ENCODE measurements at places on chromosomes 3 and 15. TPM values are rescaled to one million over a fixed set of nuclear protein-coding genes. Genes with fewer than 3 reads are reported as not detected.

DNA sequence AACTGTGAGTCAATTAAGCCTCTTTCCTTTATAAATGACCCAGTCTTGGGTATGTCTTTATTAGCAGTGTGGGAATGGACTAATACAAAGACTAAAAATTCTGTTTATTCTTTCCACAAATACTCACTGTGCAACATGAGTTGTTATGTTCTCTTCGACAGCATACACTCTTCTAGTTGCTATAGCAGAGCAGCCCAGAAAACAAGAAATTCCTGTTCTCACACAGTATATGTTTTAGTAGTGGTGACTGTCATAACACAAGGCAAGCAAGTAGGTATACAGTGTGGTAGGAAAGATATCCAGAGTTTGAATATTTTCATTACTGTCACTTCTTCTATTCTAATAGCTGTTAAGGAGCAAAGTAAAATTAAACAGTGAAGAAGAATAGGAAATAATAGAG, 453.3 kb downstream of the ROBO1 start:
- DNase-seq: no peak
- no peaks in the 10 kb centered on the region for H3K36me3 ChIP-seq
- H3K4me3 ChIP-seq: no peak overlapping the region
- no peaks in the 10 kb centered on the region for H3K4me1 ChIP-seq
- no peak overlapping the region for H3K27ac ChIP-seq

DNA sequence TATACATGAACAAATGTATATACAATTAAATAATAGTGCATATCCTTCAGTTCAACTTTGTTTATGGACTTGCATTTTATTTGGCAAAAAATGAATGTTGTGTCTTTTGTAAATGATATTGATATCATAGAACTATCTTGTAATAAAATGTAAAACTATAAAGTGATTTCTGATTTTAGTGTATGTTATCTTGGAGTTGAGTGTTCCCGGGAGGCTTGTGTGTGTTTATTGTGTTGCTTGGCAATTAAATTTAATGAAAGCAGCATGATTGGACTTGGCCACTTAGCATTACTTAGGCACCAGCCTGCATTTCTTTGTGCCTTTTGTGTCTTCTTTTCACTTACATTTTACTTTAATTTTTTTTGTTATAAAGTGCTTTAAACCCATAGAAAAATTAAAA, 10.6 kb downstream of the ARHGEF26 start:
- H3K27ac ChIP-seq: no peak overlapping the region
- no peak overlapping the region for H3K4me3 ChIP-seq
- H3K27me3 ChIP-seq: no peaks in the 10 kb centered on the region
- DNase-seq: no peak

TLR9 gene
- not detected for total RNA-seq

DNA sequence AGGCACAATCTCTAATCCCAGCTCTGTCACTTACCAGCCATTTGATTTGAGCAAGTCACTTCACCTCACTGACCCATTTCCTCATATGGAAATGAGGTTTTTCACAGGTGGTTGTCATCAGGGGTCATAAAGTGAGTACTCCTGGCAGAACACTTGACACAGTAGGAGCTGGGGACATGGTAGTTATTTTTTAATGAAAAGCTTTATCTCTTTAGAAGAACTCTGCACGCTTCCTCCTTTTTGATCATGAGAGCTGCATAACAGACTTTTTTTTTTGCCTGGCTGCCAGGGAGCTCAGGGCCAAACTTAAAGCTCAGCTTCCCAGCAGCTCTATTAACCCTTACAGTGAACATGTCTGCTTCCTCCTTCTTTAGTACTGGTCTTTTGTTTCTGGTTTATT, 8.4 kb downstream of the VWA5B2 start:
- no peaks in the 10 kb centered on the region for H3K36me3 ChIP-seq
- H3K27me3 ChIP-seq: no peaks in the 10 kb centered on the region
- no peak for DNase-seq
- H3K4me3 ChIP-seq: no peak overlapping the region
- H3K27ac ChIP-seq: no peak overlapping the region
- peaks cover 16% of the 10 kb centered on the region for H3K4me1 ChIP-seq

SETD5 gene
- total RNA-seq: 64.3 TPM

ZDHHC19 gene
- not detected for total RNA-seq

- no peak overlapping the region for H3K27ac ChIP-seq
- H3K4me1 ChIP-seq: no peaks in the 10 kb centered on the region
- no peaks in the 10 kb centered on the region for H3K36me3 ChIP-seq
- H3K27me3 ChIP-seq: no peaks in the 10 kb centered on the region
- DNase-seq: peak; percentile 62
Observed at GRCh38 chr3:57026944-57027343, 33.5 kb upstream of the SPATA12 start.

- no peaks in the 10 kb centered on the region for H3K27me3 ChIP-seq
- no peak for DNase-seq
- H3K27ac ChIP-seq: no peak overlapping the region
- H3K4me1 ChIP-seq: no peaks in the 10 kb centered on the region
- H3K36me3 ChIP-seq: no peaks in the 10 kb centered on the region
- no peak overlapping the region for H3K4me3 ChIP-seq
Observed at GRCh38 chr3:141863491-141863890, 13.0 kb upstream of the ATP1B3 start.

Measured in body of pancreas (tissue), 4 donors.